ENCODE measurements at places on chromosomes 13 and 19. TPM values are rescaled to one million over a fixed set of nuclear protein-coding genes. Genes with fewer than 3 reads are reported as not detected.

- DNase-seq: no peak
These were observed 20.0 kb downstream of the CNFN start for GRCh38 chr19:42370068-42370520.

DNA sequence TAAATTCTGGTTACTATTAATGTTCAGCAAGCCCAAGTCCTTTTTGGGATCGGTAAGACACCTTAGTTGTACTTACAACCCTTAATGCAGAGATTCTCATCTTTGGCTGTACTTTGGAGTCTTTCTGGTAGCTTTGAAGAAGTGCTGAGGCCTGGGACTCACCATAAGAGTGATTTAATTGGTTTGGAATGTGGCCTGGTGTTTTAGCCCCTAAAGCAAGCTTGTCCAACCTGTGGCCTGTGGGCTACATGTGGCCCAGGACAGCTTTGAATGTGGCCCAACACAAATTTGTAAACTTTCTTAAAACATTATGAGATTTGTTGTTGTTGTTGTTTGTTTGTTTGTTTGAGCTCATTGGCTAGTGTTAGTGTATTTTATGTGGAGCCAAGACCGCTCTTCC, 215.3 kb downstream of the ZIC5 start:
- no peak for DNase-seq

GRCh38 chr13:39777527-39778061, 122.1 kb downstream of the COG6 start:
- no peak for DNase-seq

DNA sequence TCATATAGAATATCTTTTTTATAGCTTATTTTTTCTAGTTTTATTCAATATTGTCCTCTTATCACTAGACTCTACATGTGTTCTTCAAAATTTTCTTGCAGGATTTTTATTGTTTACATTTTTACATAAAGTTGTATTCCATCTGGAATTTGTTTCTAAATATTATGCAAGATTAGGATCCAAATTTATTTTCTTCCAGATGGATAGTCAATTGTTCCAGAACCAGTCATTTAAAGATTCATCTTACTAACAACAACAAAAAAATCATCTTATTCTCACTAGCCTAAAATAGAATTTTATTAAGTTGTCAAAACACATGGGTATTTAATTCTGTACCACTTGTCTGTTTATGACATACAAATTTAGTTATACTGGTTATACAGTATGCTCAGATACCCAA, 390.4 kb upstream of the GPC6 start:
- DNase-seq: no peak

DNA sequence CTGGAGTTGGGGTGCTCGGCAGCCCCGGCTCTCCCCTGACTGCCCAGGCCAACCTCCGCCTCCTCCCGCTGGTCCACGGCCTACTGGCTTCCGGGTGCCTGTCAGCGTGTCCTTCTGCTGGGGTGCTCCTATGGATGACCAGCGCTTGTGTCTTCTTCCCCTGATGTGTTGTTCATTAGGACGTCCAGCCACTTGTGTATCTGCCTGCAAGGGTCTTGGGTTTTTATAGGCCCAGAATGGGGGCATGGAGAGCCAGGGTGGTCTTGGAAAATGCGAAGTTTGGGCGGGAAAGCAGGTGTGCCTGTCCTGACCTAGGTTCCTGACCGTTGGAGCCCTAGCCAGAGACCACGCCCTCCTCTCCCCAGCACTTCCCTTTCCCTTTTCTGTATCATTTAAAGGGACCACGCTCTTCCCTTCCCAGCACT, 139.8 kb downstream of the SLITRK5 start:
- peak; percentile 84 for DNase-seq

DNA sequence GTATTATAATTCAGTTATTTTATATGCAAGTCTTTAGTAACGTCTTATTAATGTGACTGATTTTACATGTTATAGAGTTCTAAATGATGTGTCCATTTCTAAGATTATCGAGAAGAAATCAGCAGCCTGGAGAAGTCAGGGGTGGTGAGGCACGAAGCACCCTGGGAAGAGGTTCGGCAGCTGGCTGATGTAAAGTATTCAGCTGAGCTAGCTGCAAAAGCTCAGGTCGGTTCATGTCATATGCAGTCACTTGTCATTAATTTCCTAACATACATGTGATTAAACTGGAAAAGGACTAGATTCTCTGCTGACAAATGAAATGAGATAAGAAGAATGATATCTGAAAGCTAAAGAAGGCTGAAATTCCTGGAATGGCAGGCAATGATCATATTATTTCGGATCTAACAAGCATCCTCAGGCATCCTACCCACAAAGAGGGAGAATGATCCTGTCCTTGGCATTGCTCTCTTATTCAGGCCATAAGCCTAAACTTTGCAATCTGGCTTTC, 383.0 kb upstream of the SLITRK1 start:
- DNase-seq: no peak

DNA sequence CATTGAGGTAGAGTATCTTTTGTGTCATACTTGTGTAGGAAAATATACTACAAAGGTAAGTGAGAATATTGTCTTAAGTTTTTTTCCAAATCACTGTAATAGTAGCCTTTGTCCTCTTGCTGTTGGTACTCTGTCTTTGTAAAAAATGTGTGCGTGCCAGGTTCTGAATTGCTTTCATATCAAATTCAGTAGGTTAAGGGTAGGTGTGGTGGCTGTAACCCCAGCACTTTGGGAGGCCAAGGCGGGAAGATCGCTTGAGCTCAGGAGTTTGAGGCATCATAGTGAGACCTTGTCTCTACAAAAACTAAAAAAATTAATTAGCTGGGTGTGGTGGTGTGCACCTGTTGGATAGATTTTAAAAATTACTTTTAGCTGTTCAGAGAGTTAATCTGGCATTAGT, 46.6 kb downstream of the GARRE1 start:
- DNase-seq: no peak

Gene MEGF8
- total RNA-seq: 80.9 TPM

Gene PCSK4
- 3.2 TPM for total RNA-seq

Gene NUDT15
- 9.3 TPM for total RNA-seq

Gene KLK4
- not detected for total RNA-seq
